ENCODE measurements at places on chromosomes 11 and 22.

DNA sequence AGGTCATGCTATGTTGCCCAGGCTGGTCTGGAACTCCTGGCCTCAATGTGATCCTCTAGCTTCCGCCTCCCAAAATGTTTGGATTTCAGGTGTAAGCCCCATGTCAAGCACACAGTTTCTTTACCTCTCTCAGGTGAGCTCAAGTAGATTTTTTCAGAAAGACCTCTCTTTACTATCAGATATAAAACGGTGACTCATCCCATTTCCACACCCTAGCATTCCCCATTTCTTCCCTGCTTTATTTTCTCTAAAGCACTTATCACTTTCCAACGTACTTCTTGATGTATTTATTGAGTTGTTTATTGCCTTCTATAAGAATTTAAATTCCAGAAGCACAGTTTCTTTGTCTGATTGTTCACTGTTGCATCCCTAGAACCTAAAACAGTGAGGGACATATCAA is 3.7 kb downstream of the TSG101 start:
- DNase-seq = no peak

DNA sequence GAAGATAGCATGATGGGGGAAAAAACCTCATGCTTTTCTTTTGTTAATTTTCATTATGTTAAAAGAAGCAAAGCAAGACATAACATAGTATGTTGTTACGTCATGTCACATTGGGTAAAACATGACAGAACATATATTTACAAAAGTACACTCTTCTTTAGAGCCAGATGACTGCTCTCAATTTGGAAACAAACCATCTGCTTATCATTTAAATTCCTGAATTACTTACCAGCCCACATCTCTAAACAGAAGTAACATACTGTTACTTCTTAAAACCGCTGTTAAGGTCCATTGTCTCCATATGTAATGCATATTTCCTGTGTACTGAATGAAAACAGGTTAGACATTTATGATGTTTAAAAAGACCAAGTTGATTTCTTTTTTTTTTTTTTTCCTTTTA is 100.0 kb downstream of the TMEM135 start:
- DNase-seq = no peak

- no peak for DNase-seq
Measured at GRCh38 chr11:11789735-11790369, 51.9 kb upstream of the USP47 start.

- DNase-seq = peak; percentile 13
Measured at GRCh38 chr11:60924906-60925853, 920 bp downstream of the TMEM132A start.

GRCh38 chr22:30420347-30421125 is 5.0 kb upstream of the MTFP1 start:
- no peak for DNase-seq

DNA sequence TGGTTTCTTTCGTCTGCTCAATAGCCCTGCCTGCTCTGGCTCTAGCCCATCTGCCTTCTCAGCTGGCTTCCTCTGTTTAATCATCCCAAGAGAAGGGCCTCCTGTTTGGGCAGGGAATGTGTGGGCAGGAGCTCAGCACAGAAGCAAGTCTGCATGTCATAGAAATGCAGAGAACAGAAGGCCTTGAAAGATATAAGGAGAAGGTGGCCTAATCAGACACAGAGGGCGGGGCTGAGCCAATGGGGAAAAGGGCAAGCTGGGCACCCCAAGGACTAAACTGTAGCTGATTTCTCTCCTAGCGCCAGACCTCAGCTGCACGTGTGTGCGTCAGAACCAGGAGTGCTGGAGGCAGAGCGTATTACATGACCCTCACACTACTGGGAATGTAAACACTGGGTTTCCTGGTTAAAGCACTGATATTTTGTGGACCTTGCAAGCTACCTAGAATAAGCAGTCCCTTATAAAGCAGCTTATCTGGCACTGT is 7.6 kb upstream of the CCKBR start:
- no peak for DNase-seq

DNA sequence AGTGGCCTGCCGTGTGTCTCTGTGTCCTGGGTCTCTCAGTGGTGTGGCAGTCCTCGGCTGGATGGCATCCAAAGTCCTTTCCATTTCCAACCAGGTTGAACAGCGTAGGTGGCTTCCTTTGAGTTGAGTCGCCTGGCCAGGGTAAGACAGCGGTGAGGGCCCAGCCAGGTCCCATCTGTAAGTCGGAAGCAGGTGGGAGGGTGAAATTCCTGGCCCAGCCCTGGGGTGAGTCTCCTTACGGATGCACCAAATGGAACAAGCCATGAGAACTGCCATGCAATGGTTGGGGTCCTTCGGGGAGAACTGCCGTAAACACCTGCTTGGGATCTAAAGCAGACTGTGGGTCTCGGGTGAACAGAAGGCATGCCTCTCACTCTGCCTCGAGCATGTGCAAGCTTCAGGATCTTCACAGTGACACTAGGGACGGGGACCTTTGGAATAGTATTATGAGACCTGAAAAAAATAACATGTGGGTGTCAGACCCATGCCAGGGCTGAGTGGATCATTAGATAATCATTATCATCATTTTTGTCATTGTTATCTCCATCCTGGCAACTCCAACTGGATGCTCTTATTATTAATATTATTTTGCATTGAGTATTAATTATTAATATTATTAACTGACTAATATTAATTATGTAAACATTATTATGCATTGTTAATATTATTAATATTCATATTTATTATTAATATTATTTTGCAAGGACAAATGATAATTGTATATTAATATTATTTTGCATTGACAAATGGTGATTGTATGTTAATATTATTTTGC is 57.7 kb upstream of the LINC01488 start:
- no peak for DNase-seq

- no peak for DNase-seq
Measured at GRCh38 chr11:94877443-94878200, 95.7 kb downstream of the CWC15 start.

DNA sequence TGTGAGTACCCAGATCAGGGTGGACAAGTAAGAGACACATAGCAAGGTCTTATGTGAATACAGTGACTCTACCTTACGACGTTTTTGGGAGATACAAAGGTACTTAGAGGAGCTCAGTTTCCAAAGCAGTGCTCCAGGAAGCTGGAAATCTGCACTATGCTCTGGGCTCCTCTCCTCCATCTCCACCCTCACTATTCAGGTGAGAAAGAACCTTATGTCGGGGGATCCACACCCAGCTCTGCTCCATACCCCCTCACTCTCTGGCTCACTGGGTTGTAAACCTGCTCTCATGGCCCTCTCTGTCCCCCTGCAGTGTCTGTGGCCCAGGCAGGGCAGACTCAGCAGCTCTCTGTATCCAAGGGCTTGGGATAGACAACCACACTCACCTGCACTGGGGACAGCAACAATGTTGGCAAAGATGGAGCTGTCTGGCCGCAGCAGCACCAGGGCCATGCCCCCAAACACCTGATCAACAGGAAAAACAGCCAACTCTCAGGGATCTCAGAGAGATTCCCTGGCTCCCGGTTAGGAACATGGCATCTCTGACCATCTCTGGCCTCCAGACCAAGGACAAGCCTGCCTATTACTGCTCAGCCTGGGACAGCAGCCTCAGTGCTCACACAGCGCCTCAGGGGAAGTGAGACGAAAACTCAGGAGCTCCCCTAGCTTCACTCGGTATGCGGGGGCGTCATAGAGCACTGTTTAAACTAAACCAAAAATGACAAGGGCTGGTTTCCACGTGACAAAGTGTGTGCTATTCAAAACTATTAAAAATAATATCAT is 60.9 kb upstream of the TOP3B start:
- DNase-seq = no peak

- DNase-seq = no peak
Measured at GRCh38 chr11:35740061-35740799, 77.7 kb downstream of the TRIM44 start.

DNA sequence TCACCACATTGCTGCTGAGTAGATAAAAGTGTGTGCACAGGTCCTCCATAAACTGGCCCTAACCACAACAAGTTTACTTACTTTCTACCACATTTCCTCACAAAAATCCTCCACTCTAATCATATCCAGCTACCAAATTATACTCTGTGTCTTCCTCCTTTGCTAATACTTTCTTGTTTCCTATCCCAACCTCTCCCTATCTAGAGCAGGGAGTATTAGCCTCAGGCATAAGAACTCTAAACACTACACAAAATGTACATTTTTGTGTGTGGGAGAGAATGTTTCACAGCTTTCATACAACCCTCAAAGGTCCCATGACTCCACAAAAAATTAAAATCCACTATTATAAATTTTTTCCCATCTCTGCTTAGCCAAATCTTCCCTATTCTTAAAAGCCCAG is 72.4 kb downstream of the ATG16L2 start:
- DNase-seq = no peak

DNA sequence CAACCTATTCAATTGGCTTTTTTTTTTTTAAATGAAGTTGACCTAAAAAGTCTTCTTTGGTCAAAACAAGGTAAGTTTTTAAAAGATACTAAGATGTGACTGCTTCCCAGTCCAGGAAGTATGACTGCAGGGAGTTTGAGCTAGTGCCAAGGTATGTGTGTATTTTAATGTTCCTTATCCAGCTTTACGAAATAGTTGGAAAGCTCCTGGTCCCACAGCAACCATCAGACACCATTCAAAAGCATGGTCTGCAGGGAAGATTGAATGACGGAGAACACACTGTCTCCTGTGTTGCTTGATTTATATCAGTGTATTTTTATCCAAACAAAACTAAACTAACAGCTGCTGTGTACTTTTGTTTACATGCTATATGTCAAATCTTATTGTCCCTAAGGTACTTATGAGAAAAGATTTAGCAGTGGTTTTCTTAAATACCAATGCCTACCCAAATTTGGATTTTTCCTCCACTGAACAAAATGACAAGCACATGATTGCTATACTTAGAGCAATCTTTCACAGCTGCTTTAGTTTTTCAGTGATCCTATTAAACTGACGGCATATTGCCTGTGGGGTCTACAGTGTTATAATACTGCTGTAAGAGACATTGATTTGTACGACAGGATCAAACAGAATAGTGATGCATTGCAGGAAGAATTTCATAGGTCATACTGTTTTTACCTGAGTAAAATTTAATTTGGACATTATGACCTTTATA is 122.9 kb downstream of the DCDC1 start:
- no peak for DNase-seq

DNA sequence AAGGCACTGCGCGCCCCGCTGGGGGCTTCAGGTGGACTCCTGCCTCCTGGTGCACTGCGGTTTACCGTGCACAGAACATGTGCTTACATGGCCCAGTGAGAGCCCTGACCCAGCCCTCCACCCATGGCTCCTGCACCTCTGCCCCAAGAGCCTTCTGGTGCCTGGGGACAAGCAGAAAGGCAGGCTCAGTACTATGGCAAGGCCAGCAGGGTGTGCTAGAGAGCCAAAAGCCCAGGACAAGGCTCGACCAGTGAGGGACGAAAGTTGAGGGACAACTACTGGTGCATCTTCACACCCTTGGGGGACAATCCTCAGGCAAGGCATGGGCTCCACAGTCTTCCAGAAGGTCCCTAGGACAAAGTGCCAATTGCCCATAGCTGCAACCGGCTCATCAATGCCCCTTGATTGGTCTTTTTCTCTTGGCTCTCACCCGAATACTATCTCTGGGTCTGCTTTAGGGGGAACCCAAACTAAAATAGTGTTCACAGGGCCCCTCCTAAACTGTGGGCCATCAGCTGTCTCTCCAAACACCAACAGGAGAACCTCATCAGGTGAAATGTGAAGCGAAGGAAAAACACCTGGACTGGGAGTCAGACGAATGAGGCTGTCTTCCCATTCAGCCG is 13.5 kb downstream of the PGA5 start:
- peak; percentile 53 for DNase-seq

DNA sequence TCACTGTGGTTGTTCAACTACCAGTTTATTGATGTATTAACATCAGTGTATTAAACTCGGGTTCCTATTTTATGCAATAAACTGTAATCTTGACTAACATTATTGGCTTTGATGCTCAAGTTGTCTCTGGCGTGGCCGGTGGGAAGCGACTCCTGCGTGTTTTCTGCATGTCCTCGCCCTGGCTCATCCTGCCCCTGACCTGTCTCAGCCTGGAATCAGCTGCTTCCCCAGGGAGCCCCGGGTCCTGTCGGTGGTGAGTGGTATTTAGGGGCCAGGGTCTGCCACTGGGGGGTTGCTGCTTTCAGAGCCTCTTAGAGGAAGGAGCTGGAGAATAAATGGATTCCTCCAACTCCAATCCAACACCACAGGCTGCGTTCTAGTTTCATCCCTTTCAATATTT is 22.5 kb downstream of the IFITM10 start:
- DNase-seq = no peak

- DNase-seq = no peak
Measured at GRCh38 chr11:61034704-61035525, 63.4 kb downstream of the CD6 start.

GRCh38 chr11:59898650-59899049 is 20.1 kb downstream of the OOSP3 start:
- no peak for DNase-seq

GRCh38 chr22:38631724-38632123 is 24.5 kb downstream of the FAM227A start:
- DNase-seq = no peak

DNA sequence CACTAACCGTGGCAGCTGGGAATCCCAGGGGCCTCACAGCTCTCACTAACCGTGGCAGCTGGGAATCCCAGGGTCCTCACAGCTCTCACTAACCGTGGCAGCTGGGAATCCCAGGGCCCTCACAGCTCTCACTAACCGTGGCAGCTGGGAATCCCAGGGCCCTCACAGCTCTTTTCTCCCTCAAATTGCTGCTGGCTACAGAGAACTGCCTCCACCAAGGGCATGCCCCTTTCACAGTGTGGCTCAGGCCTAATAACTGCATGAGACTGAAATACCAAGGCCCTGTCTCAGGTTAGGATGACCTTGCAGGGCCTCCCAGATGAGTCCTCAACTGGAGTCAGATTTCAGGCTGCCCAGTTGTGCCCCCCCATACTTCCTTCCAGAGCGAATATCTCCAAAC is 35.1 kb upstream of the GGTLC2 start:
- DNase-seq = no peak

DNA sequence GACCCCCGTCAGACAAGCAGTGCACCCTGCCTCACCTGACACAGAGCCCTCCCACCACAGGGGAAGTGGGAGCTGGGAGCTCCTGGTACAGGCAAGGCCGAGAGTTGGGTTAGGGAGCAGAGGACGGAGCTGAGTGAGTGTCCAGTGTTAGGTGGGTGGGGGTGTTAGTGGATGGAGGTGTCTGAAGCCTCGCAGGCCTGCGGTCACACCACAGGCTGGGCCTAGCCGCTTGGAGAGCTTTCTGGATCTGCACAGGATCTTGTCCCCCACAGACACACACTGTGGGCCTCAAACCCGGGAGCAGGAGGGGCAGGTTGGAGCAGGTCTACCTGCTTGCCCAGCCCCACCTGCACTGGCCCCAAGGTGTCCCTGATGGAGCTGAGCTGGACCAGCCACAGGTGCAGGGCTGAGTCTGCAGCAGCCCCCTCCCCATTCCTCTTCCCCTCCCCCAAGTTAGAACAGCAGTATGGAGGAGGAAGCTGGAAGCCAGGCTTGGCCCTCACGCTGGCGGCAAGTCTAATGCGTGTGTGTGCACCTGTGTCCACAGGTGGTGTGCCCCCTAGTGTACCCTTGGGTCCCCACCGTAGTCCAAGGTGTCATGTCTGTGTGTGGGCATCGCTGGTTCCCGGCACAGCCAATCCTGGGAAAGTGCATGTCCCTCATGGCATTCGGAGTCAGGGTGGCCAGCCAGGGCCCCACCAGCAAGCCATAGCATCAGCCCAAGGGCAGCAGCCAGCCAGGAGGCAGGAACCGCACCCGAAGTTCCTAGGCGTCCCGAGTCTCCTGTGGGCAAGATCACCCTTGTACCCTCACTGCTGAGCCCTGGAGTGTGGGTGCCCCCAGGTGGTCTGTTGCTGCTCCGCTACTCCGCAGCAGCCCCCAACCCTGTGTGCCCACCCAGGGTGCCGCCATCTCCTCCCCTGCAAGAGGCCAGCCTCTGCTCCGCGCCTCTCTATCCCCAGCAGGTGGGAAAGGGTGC is 2.0 kb upstream of the GATD1 start:
- no peak for DNase-seq

GRCh38 chr11:12172493-12173013 is 62.2 kb downstream of the MICAL2 start:
- no peak for DNase-seq
